ENCODE measurements at places on chromosomes 4 and X.

DNA sequence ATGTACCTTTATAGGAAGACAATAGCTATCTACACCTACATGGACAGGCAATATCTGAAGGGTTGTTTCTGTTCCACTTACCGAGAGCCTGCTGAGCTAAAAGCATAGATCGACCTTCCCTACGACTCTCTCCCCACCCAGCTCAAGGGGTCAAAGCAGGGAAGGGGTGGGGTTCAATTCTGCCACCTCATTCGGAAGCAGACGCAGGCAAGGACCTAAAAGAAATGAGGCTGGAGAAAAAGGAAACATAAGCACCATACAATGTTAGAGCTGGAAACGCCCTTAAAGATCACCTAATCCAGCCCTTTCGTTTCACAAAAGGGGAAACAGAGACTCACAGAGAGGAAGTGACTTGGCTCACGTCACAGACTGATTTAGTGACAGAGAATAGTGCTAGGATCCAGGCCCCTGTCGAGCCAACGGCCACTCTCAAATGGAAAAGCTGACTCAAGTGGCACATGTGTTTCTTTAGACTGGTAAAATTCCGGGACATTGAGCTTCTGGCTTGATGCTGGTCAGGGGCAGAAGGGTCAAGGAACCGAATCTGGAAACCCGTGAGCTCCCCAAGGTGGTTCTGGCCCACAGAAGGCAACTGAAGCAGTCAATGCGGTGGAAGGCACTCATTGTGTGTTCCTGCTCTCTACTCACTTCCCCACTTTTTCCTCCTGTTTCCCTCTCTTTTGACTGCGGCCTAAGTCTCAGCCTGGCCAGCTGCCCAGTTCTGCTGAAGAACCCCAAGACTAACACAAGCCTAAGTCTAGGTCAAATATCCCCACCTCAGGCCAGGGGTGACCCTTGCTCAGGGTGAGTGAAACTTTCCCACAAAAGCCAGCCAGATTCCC, 7.5 kb downstream of the SEPTIN6 start:
- DNase-seq = no peak

DNA sequence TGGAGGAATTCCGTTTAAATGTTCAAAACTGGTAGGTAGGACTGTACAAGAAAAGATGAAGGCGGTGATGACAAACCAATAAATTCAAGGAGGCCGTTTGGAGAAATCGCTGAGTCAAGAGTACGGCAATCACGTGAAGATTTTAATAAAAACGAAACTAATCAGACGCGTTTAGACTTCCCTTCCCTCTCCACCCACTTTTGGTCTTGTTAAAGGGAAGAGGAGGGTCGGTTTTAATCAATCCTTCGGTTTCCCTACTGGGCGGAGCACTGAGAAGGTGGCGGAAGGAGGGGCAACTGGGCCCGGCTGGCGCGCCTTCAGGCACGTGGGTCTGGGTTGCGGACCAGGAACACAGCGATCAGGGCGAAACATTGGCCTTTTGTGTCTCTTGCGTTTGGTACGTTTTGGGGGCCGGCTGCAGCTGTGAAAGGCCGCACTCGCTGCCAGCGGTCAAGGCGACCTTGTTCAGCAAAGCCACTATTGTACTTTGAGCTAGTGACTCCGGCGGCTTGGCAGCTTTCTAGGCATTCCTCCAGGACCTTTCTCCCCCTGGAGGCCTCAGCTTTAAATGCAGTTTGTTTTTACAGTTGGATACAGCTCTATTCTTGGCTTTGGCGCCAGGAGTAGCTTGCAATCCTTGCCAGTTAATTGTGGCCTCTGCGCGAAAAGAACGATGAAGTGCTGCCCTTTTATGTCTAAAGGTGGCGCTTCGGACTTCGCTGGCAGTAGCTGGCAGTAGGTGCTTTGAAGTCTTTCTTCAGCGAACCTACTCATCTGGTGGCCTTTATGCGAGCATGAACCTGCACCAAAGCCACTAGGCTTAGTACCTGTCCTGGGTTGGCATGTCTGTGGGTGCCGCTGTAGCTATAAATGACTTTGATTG, 16.8 kb upstream of the LAMP2 start:
- no peak for DNase-seq

DNA sequence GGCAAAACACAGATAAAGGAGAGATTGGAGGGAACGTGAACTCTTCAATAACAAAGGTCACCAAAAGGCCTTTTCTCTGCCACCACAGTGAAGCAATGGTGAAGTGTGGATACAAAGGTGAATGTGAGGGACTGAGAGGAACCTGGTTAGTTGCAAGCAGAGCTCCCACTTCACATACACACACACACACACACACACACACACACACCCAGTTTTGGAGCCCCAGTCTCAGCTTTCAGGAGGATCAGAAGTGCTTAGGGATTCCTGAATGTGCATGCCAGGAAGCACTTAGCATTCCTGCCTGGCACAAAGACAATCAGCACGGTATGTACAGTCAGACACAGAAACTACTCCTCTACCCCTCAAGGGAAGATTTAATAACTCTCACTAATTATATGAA, 71.5 kb downstream of the ARHGEF9 start:
- DNase-seq = no peak

GRCh38 chrX:133924548-133924947, 60.8 kb downstream of the GPC3 start:
- DNase-seq = no peak

DNA sequence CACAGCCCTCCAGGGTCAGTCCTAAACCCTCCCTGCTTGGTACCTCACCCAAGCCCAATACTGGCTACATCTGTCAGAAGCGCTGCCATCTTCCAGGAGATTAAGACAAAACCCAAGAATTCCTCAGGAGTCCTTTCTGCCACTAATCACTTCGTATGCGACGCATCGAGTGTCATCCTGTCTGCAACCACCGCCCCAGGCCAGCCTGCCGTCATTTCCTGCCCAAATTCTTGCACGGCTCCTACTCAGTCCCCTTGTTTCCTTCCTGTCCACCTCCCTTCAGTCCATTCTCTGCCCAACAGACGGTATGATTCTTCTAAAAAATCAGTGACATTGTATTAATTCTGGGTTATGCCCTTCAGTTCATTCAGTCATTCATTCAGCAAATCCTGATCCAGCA, 113.6 kb downstream of the NFKB1 start:
- DNase-seq = no peak

DNA sequence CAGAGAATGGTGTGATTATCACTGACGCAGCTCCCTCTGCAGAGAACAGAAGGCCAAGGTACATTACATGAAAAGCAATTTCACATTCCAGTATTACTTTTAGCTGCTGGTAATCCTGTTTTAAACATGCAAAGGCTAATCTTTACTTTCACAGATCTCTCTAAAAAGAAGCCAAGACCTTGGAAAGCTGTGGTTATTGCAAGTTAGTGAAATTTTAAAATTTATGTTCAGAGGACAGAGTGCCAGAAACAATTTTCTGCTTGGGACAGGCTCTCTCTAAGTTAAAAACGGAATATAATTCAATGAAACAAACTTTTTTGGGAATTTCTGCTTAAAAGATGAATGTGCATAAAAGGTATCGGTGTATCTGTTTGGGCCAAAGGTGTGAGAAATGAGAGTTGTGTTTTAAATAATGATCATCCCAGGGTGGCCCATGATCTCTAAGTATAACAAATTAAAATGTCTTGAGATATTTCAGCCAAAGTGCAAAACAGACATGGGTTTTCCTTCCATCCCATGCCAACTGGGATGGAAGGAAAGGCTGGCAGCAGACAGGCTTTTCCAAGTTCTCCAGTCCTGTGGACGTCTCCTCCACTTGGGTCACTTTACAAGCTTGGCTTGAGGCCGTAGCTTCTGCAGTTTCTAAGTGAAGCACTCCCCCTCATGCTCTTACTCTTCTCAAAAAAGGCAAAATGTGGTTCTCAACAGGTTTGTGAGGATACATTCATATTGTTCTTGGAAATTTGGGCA, 118.0 kb downstream of the DRD5 start:
- DNase-seq = no peak

DNA sequence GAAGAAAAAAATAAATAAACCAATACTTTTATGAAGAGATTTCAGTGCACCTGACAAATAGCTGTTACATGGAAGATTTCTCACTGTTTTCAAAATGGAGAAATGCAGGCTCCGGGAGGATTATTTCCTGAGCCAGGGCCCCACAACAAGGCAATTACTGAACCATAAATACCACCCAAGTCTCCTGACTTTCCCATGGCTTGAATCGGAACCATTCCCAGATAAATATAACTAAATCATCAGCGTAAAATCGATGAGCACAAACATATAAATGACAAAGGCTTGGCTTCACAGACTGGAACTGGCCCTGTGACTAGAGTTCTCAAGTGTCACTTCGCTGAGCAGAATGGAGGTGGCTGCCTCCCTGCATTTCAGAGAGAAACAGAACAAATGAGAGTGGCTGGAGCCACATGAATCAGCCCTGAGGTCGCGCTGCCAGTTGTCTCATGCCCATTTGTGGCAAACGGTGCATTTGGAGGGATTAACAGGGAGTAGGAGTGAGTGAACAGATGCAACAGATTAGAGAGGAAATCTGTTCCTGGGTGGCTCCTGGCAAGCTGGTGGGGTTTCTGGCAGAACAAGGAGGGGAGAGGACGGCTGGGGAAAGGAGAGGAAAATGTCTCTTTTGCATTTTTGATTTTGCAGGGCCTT, 57.3 kb upstream of the STIM2 start:
- no peak for DNase-seq

- no peak for DNase-seq
Measured at GRCh38 chr4:139416073-139416673, 37.7 kb upstream of the RAB33B start.

- DNase-seq = no peak
Measured at GRCh38 chr4:183205709-183206108, 106.7 kb downstream of the WWC2 start.

Data from vagina (tissue), 2 donors.